Fibroblast of the conjunctiva (primary cell): ENCODE measurements at places on chromosomes 11 and 22.

DNA sequence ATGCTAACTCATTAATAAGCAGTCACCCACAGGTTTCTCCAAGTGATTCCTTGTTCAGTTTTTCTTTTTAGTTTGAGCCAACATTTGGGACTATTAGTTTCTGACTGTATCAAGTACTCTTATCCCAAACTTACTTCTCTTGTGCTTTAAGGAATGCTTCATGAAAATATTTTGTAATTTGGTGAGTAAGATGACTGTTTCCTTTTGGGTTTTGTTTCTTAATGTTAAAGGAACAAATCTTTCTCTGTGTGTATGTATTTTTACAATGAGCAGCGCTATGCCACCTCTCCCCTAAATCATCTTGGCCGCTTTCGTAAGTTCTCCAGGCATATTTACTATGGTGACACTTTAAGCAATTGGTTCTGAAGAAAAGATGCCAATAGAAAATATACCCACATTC lies 72.4 kb downstream of the LDLRAD3 start:
- no peak for DNase-seq

- DNase-seq, result no peak
These were observed 43.3 kb downstream of the MYEOV start for GRCh38 chr11:69337211-69337721.

- DNase-seq, result no peak
These were observed 1175.6 kb downstream of the BRD1 start for GRCh38 chr22:48651981-48652538.

DNA sequence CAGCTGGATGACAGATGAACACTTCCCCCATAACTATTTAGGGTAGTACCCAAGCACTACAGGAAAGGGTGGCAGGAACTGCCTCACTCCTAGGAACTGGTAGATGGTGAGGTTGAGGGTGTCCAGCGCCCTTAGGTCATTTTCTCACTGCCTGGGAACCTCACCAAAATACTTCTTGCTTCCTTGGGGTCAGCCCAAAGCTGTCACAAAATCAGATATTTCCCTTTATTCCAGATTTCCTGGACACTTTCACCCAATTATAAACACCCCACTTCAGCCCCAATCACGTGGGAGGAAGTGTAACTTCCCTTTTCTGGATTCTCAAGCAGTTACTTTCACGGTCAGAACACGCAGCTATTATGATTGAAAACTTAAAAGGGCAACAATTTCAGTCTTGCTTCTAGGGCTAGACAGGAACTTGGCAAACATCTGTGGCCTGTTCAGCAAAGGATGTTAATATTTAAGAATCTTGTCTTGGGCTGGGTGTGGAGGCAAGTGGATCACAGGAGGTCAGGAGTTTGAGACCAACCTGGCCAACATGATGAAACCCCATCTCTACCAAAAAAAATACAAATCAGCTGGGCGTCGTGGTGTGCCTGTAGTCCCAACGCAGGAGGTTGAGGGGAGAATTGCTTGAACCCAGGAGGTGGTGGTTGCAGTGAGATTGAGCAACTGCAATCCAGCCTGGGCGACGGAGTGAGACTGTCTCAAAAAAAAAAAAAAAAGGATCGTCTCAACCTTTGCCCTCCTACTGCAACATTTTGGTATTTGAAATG lies 4.0 kb downstream of the FTH1 start:
- DNase-seq, result peak; percentile 64

GRCh38 chr11:116596346-116597260 lies 176.2 kb downstream of the BUD13 start:
- no peak for DNase-seq
